ENCODE measurements at places on chromosomes 3 and 15.
A peak's percentile ranks its signal among the peaks of the same experiment; 100 is the strongest.

DNA sequence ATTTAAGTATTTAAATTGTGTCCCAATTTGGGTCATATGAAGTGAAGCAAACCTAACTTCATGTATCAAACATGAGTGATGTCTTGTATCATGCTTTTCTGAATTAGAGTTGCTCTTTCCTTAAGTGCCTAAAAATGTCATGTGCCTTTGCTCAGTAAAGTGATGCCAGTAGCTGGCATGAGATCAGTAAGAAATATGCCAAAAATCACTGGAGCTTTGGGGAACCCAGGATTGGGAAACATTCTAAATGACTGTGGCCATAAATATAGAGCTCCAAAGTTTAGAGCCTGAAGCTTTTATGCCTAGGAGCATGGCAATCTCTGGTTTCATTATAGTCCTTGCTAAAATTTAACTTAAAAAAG lies 33.8 kb downstream of the RBMS3 start:
- H3K36me3 ChIP-seq: no peaks in the 10 kb centered on the region
- H3K27ac ChIP-seq: no peak overlapping the region
- DNase-seq: no peak
- H3K4me1 ChIP-seq: no peaks in the 10 kb centered on the region
- no peak overlapping the region for H3K4me3 ChIP-seq

DNA sequence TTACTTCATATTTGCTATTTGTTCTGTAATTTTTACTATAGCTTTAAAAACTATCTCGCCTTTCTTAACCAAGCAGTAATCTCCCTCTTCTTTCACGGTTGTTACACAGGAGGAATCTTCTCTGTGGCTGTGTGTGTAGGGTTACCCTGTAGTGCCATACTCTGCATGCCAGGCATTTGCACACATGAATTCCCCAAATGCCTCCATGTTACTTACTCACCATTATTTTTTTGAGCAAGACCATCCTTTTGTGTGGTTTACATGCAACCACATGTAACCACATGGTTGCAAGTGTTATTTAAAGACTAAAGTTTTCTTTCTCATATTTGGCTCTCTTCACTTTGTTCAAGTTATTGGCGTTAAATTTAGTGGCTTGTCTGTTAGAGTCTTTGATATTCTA lies 45.5 kb downstream of the HPS3 start:
- no peak overlapping the region for H3K4me3 ChIP-seq
- DNase-seq: peak; percentile 46
- H3K36me3 ChIP-seq: peaks cover 19% of the 10 kb centered on the region

- no peak for DNase-seq
- H3K27ac ChIP-seq: no peak overlapping the region
- H3K4me3 ChIP-seq: no peak overlapping the region
- H3K36me3 ChIP-seq: peaks cover 34% of the 10 kb centered on the region
- no peaks in the 10 kb centered on the region for H3K27me3 ChIP-seq
Observed at GRCh38 chr15:59002418-59002859, 15.0 kb downstream of the RNF111 start.

DNA sequence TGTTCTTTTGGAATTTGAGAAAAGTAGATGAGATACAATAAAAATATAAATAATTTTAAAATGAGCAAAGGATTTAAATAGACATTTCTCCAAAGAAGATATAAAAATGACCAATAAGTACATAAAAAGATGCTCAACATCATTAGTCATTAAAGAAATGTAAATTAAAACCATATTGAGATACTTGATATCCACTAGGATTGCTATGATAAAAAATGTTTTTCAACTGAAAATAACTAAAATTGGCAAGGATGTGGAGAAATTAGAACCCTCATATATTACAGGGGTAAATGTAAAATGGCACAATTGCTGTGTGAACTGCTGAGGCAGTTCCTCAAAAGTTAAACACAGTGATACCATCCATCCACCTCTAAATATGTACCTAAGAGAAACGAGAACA lies 38.8 kb downstream of the LRRFIP2 start:
- DNase-seq: no peak
- no peaks in the 10 kb centered on the region for H3K27me3 ChIP-seq

DNA sequence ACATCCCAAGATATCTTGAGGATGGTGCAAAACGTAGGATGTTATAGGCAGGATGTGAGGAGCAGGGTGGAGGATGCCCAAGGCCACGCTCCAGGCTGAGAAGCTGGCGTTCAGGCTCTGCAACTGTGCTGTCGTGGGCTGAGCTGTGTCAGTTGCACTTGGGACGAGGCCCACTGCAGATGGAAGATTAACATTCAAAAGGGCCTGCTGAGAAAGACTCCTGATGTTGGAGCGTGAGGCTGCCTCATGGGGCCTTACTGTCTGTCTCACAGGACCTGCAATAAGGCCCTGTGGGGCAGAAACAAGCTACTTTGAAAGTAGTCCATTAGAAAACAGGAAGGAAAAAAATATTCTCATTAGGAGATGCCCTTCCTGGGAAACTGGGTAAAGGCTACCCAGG lies 60.6 kb upstream of the SEC61A1 start:
- no peak for DNase-seq
- H3K27me3 ChIP-seq: no peaks in the 10 kb centered on the region
- no peak overlapping the region for H3K4me3 ChIP-seq
- H3K36me3 ChIP-seq: no peaks in the 10 kb centered on the region
- no peak overlapping the region for H3K27ac ChIP-seq

DNA sequence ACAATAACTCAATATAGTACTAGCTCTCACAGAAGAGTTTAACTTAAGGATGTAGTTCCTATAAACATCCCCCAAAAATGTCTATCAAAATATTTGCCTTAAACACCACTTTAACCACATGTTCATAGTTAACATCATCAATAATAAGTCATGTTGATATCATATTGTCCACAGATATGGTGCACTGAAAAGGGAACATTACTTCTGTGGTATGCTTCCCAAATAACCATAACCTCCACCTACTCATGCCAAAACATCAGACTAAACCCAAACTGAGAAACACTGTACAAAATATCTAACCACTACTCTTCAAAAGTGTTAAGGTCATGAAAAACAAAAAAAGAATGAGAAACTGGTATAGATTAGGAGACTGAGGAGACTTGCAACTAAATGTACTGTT lies 32.9 kb downstream of the SLC4A7 start:
- peaks cover 26% of the 10 kb centered on the region for H3K36me3 ChIP-seq
- peaks cover 41% of the 10 kb centered on the region for H3K4me1 ChIP-seq
- DNase-seq: no peak
- H3K27me3 ChIP-seq: no peaks in the 10 kb centered on the region
- H3K27ac ChIP-seq: no peak overlapping the region

- peaks cover 34% of the 10 kb centered on the region for H3K4me1 ChIP-seq
- no peaks in the 10 kb centered on the region for H3K36me3 ChIP-seq
- no peaks in the 10 kb centered on the region for H3K27me3 ChIP-seq
- H3K4me3 ChIP-seq: no peak overlapping the region
- no peak for DNase-seq
- H3K27ac ChIP-seq: no peak overlapping the region
Observed at GRCh38 chr3:12969486-12969885, 103.7 kb downstream of the IQSEC1 start.

GRCh38 chr15:65067645-65068402 lies at the start of gene RASL12:
TSS of gene RASL12 (minus strand) at chr15:65067991. CDS start at chr15:65067835, 156 bp downstream.
- peaks cover 6% of the 10 kb centered on the region for H3K4me1 ChIP-seq
- peaks cover 26% of the 10 kb centered on the region for H3K27me3 ChIP-seq
- no peak within 1 kb of the TSS for H3K4me3 ChIP-seq
- no peaks in the 10 kb centered on the region for H3K36me3 ChIP-seq

- no peak overlapping the region for H3K27ac ChIP-seq
- no peaks in the 10 kb centered on the region for H3K36me3 ChIP-seq
- no peaks in the 10 kb centered on the region for H3K4me1 ChIP-seq
- no peak for DNase-seq
- no peak overlapping the region for H3K4me3 ChIP-seq
- peaks cover 3% of the 10 kb centered on the region for H3K27me3 ChIP-seq
Observed at GRCh38 chr3:132134611-132135010, 99.8 kb upstream of the CPNE4 start.

DNA sequence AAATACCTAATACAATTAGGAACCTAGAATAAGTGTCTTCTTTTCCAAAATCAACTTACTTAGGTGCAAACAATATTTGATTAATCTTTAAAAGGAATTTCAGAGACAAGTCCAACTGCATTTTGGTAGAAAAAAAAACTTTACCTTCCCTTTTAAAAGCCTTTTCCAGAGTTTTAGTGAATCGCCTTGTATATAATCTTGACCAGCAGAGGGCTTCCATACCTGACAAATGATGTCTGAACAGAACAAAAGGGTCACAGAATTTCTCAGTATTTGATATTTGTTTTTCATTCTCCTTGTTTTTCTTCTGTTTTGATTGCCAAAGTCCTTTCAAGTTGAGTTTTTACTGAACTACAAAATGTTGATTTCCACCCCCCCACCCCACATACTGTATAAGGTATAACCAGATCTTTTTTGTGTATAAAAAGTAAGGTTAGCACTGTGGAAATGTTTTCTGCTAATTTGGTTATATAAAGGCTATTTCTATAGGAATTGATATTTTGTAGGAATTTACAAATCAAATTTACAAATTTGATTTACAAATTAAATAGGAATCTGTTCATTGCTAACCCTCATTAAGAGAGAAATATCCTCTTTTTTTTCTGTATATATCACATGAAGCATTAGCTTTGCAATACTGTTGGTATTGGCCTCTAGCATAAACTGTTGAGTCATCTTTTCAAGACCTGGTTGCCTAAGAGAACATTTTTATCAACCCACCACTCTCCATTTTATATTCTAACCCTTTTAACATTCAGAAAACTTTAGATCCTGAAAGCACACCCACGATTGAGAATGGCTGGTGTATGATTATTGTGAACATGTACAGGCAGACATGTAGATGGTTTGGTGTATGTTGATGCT lies 464.1 kb upstream of the RARB start:
- no peak overlapping the region for H3K4me3 ChIP-seq
- H3K27me3 ChIP-seq: no peaks in the 10 kb centered on the region
- no peak overlapping the region for H3K27ac ChIP-seq
- no peaks in the 10 kb centered on the region for H3K4me1 ChIP-seq

DNA sequence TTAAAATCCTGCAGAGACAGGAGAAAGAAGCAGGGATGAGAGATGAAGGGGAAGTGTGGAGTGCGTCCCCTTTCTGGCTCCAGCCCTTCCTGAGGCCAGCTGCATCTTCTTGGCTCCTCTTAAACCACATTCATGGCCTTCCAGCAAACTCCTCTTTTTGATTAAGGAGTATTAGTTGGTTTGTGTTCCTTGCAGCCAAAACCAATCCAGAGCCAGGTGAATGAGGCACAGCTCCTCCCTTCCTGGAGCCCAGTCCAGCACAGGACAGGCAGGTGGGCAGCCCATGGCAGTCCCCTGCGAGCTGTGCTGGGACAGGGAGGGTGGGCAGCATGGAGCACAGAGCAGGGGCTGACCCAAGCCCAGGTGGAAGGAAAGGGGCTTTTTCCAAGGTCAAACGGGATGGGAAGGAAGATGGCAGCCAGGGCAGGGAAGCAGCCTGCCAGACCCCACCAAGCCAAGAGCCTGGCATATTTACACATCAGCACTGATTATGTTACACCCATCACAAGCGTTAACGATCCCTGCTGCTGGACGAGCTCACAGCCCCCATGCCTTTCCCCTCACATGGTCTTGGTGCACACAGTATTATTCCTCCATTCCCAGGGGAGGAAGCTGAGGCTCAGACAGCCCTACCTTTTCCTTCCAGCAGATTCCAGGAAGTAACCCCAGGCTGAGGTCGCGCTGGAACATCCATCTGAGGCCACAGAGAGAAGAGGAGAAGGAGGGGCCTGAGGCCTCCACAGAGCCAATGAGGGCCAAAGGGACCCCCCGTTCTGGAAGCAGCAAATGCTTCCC lies 175.6 kb downstream of the SMAD6 start:
- no peak overlapping the region for H3K27ac ChIP-seq
- DNase-seq: no peak
- no peak overlapping the region for H3K4me3 ChIP-seq
- H3K27me3 ChIP-seq: peaks cover 2% of the 10 kb centered on the region
- no peaks in the 10 kb centered on the region for H3K36me3 ChIP-seq

- no peak for DNase-seq
- H3K27me3 ChIP-seq: peaks cover 6% of the 10 kb centered on the region
- no peak overlapping the region for H3K4me3 ChIP-seq
- peaks cover 6% of the 10 kb centered on the region for H3K4me1 ChIP-seq
- no peak overlapping the region for H3K27ac ChIP-seq
Observed at GRCh38 chr15:71782422-71783165, 27.8 kb upstream of the NR2E3 start.

GRCh38 chr3:68059628-68060152 lies 405.3 kb upstream of the SUCLG2 start:
- H3K27me3 ChIP-seq: no peaks in the 10 kb centered on the region
- no peaks in the 10 kb centered on the region for H3K36me3 ChIP-seq
- no peak overlapping the region for H3K4me3 ChIP-seq
- H3K4me1 ChIP-seq: peaks cover 60% of the 10 kb centered on the region

DNA sequence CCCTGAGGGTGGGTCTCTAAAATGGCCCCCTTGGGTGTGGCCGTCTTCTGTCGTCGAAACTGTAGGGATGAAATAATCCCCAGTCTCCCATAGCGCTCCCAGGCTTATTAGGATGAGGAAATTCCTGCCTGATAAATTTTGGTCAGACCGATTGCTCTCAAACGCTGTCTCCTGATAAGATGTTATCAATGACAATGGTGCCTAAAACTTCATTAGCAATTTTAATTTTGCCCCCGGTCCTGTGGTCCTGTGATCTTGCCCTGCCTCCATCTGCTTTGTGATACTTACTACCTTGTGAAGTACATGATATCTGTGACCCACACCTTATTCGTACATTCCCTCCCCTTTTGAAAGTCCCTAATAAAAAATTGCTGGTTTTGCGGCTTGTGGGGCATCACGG lies 5.1 kb upstream of the RAB7A start:
- H3K27ac ChIP-seq: no peak overlapping the region
- no peak for DNase-seq
- H3K4me1 ChIP-seq: peaks cover 23% of the 10 kb centered on the region
- H3K4me3 ChIP-seq: no peak overlapping the region
- H3K36me3 ChIP-seq: peaks cover under 1% of the 10 kb centered on the region

DNA sequence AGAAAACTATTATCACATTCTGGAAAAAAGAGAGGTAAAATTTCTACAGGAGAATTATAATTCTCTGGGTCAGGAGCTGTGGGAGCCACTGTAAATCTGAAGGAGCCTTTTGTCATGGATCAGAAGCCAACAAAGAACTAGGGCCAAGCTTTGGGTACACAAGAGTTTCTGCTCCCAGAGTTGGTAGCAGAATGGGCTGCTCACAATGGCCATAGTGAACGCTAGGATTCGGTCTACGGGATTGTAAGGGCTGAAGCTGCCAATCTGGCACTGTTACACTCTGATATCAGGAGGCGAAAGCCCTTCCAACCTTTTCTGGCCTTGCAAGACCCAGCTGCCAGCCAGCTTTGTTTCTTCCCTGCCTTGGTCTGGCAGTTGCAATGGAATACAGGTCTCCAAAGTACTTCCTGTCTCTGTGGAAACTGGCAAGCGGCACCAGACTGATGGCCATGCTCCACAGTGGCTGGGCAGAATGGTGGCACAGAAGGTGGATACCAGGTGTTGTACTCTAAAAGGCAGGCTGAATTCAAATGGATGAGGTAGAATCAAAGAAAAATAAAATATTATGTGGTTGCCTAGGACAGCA lies 831.7 kb downstream of the CADM2 start:
- no peaks in the 10 kb centered on the region for H3K36me3 ChIP-seq
- no peaks in the 10 kb centered on the region for H3K27me3 ChIP-seq
- DNase-seq: no peak
- H3K4me3 ChIP-seq: no peak overlapping the region
- H3K27ac ChIP-seq: no peak overlapping the region

- H3K4me1 ChIP-seq: no peaks in the 10 kb centered on the region
- peaks cover 5% of the 10 kb centered on the region for H3K36me3 ChIP-seq
Observed at GRCh38 chr3:48797626-48798025, 50.0 kb downstream of the PRKAR2A start.
